Activated T-helper 2 cell treated with anti-CD3 and anti-CD28 coated beads, Interferon-gamma antibody, Interleukin-2, Interleukin-4, amounts not matched to agents 10 μg/mL and 5 μg/mL and 100 μg/mL, durations not matched to agents 14 hours and 24 hours and 36 hours (primary cell): ENCODE measurements at places on chromosomes 6 and 20.

DNA sequence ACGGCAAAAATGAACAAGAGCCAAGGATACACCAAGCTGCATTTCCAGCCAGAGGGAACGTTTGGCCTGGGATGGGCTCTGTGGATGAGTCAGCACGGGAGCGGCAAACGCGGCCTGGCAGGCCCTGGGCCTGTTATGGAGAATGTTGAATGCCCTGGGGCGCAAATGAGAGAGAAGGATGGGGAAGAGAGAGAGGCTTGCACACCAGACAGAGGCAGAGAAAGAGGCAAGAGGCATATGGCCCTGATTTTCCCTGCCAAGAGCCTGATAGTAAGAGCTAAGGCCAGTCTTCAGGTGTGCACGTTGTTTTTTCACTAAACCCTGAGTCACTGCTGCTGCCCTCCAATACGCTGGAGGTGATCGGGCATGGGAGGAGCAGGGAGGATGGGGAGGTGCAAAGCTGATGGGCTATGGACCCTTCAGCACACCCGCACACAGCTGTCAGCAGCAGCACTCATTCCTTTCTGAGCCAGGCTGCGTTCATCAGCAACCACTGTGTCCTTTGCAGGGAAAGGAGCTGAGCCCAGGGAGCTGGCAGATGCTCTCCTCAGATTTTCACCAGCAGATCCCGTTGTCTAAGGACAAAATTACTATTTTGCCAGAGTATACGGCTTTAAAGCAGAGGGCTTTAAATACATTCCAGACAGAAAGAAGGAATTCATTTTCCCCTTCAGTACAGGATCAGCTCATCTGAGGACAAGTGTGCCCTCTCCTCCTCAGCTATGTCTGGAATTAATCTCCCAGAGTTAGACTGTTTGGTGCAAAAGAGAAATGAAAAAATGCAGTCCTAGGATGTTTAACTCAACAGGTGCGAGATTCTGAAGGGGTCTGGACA lies 61.7 kb upstream of the SLC22A23 start:
- no peak overlapping the region for H3K4me3 ChIP-seq
- no peak overlapping the region for H3K27ac ChIP-seq
- no peaks in the 10 kb centered on the region for H3K4me1 ChIP-seq
- peaks cover 3% of the 10 kb centered on the region for H3K27me3 ChIP-seq
- DNase-seq, result no peak

DNA sequence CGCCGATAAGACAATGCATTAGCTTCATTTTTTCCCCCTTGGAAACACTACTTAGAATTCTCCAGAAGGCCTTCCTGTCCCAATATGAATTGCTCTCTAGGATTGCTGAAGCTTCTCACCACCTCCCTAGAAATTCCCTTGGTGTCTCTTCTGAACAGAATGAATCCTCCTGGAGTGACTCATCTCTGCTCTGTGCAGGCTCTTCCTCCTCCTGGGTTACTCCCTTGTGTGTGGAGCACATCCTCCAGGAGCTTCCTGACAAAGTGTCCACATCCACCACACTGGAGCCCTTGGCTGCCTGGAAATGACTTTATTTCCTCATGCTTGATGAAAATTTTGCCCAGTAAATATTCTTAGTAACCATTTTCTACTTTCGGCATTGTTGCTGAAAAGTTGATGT lies 54.4 kb downstream of the DTNBP1 start:
- H3K27me3 ChIP-seq, result no peaks in the 10 kb centered on the region
- DNase-seq, result no peak
- peaks cover 42% of the 10 kb centered on the region for H3K36me3 ChIP-seq
- no peak overlapping the region for H3K4me3 ChIP-seq
- no peak overlapping the region for H3K27ac ChIP-seq

- no peaks in the 10 kb centered on the region for H3K36me3 ChIP-seq
- H3K27me3 ChIP-seq, result no peaks in the 10 kb centered on the region
- H3K27ac ChIP-seq, result no peak overlapping the region
- no peak overlapping the region for H3K4me3 ChIP-seq
These were observed 564.3 kb upstream of the NRSN1 start for GRCh38 chr6:23561732-23562131.

DNA sequence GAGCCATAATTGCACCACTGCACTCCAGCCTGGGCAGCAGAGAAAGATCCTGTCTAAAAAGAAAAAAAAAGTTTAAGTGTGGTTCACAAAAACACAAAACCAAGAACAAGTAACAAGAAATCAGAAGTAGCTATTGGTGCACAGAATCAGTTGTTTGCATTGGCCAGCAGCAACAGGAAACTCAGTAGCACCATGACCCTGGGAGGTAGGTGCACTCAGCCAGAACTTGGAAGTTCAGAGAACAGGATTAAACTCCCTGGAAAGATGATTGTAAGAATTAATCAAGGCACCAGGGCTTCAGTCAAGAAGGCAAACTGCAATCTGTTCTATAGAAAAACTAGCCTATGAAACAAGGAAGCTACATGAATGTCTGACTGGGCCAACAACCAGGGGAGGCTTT lies 267.9 kb downstream of the COL12A1 start:
- H3K27ac ChIP-seq, result no peak overlapping the region
- no peak for DNase-seq
- no peaks in the 10 kb centered on the region for H3K27me3 ChIP-seq
- no peaks in the 10 kb centered on the region for H3K4me1 ChIP-seq

- no peak for DNase-seq
- no peak overlapping the region for H3K4me3 ChIP-seq
- no peak overlapping the region for H3K27ac ChIP-seq
- H3K36me3 ChIP-seq, result no peaks in the 10 kb centered on the region
These were observed 63.2 kb downstream of the BANF2 start for GRCh38 chr20:17762873-17763557.

DNA sequence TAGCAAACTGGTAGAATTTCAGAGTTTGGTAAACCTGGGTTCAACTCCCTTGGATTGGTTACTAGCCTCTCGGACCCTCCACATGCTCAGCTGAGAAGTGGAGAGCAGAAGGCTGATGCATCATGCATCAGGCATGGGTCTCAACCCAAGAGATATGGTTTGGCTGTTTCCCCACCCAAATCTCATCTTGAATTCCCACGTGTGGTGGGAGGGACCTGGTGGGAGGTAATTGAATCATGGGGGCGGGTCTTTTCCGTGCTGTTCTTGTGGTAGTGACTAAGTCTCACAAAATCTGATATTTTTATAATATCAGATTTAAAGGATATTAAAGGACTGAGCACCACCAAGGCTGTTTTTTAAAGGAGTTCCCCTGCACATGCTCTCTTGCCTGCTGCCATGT lies 75.1 kb downstream of the PPP1R3G start:
- no peak for DNase-seq
- no peak overlapping the region for H3K4me3 ChIP-seq
- no peaks in the 10 kb centered on the region for H3K27me3 ChIP-seq
- H3K36me3 ChIP-seq, result no peaks in the 10 kb centered on the region

GRCh38 chr6:21984561-21984960 lies 312.3 kb downstream of the PRL start:
- H3K4me3 ChIP-seq, result no peak overlapping the region
- no peaks in the 10 kb centered on the region for H3K36me3 ChIP-seq
- no peak for DNase-seq

- no peak overlapping the region for H3K4me3 ChIP-seq
- H3K36me3 ChIP-seq, result no peaks in the 10 kb centered on the region
- H3K27ac ChIP-seq, result no peak overlapping the region
- DNase-seq, result no peak
These were observed 456.4 kb downstream of the COL12A1 start for GRCh38 chr6:74749211-74750147.

DNA sequence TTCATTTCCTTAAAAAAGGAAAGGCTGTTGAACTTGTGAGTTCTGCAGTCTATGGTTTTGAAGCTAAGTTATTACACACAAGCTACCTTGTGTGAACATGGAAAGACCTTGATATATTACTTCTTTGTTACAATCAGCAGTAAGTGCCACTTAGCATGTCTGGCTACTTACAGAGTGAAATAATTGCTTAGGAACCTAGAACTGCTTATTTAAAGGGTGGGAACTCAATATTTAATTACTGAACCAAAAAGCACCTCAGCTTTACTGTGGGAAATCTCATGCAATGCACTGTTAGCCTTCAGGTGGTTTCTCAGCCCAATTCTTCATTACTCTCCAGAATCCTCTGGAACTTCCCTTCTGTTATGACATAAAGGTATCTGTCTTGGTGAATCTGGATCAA lies 17.9 kb downstream of the PERP start:
- H3K27me3 ChIP-seq, result peaks cover 9% of the 10 kb centered on the region
- H3K36me3 ChIP-seq, result peaks cover 4% of the 10 kb centered on the region
- peaks cover 4% of the 10 kb centered on the region for H3K4me1 ChIP-seq
- no peak overlapping the region for H3K27ac ChIP-seq

DNA sequence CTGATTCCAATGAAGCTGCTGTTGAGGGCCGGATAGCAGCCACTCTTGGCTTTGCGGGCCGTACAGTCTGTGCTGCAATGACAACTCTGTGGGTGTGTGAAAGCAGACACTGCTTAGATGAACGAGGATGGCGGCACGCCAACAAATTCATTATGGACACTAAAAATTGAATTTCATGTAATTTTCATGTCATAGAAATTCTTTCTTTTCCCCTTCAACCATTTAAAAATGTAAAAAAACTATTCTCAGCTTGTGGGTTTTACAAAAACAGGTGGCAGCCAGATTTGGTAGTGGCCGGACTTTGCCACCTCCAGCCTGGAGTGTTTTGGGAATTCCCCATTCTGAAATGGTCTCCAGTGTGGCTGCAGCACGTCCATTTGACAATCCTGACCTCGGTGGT lies 26.0 kb downstream of the MAS1 start:
- H3K36me3 ChIP-seq, result no peaks in the 10 kb centered on the region
- peaks cover 15% of the 10 kb centered on the region for H3K4me1 ChIP-seq
- DNase-seq, result no peak
- no peak overlapping the region for H3K4me3 ChIP-seq
- no peak overlapping the region for H3K27ac ChIP-seq

- peak overlapping the region; percentile 76 for H3K27ac ChIP-seq
- no peaks in the 10 kb centered on the region for H3K27me3 ChIP-seq
- H3K36me3 ChIP-seq, result peaks cover 30% of the 10 kb centered on the region
- H3K4me1 ChIP-seq, result peaks cover 69% of the 10 kb centered on the region
- DNase-seq, result no peak
These were observed 94.9 kb downstream of the JARID2 start for GRCh38 chr6:15340775-15341174.

- no peak for DNase-seq
- H3K36me3 ChIP-seq, result no peaks in the 10 kb centered on the region
- H3K4me1 ChIP-seq, result peaks cover under 1% of the 10 kb centered on the region
- no peak overlapping the region for H3K4me3 ChIP-seq
These were observed 340.5 kb downstream of the TAF4 start for GRCh38 chr20:61725145-61725544.

DNA sequence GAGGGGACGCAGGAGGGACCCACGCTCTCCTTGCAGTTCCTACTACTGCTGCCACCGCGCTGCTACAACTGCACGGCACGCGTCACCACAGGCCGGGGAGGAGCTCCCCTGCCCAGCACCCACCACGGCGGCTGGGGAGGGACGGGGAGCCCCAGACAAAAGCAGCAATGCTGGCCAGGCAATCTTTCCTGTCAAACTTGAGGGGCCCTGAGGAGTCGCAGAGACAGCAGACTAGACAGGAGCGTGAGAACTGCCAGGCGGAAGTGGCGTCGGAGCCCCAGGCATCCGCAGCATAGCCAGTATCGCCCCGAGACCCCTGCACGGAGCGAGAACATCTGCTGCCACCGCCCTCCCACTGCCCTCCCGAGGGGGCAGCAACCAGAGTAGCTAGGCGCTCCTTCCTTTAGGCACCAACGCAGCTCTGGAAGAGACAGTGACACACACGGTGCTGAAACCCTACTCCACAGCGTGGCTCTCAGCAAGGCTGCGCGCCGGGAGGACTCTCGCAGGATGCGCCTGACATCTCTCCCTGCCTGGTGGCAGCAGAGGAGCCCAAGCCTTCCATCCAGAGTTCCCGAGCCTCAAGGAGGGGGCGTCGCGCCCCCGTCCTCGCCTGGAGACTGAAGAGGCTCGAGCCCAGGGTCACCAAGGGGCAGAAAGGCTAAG lies 2.2 kb downstream of the TAF4 start:
- no peak overlapping the region for H3K27ac ChIP-seq
- no peak for DNase-seq
- H3K4me3 ChIP-seq, result peak overlapping the region; percentile 77
- H3K27me3 ChIP-seq, result peaks cover 2% of the 10 kb centered on the region

DNA sequence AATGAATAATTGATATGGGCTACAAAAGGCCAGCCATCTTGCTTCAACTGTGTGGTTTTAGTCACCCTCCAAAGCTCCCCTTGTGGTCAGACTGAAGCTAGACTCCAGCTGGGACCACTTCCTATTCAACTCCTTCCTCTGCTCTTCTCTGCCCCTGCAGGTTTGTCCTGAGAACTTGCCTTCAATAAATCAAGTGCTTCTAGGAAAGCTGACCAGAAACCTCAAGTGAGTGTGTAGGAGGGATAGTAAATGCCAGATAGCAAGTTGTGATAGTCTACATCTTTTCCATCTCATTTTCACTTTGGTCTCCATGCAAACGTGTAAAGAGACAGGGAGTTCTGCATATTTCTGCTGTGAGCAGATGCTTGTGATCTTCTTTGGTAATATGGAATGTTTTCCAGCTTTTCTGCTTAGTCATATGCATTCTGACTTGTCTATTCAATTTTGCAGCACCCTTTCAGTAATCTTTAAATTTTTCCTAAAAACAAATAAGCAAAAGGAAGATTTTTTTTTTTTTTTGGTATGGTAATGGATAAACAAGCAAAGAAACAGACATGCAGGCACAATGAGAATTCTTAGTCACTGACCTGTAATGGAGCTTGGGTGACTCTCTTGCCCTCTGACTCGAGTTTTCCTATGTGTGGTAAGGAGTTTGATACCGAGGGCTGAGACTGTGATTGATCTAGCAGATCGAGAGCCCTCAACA lies 201.3 kb upstream of the BTBD3 start:
- H3K36me3 ChIP-seq, result no peaks in the 10 kb centered on the region
- no peak overlapping the region for H3K4me3 ChIP-seq
- no peaks in the 10 kb centered on the region for H3K4me1 ChIP-seq
- no peak for DNase-seq
- no peak overlapping the region for H3K27ac ChIP-seq

- H3K4me3 ChIP-seq, result no peak overlapping the region
- peaks cover 58% of the 10 kb centered on the region for H3K36me3 ChIP-seq
- H3K27ac ChIP-seq, result no peak overlapping the region
- H3K4me1 ChIP-seq, result peaks cover 64% of the 10 kb centered on the region
- no peaks in the 10 kb centered on the region for H3K27me3 ChIP-seq
These were observed 4.9 kb upstream of the TRIM39 start for GRCh38 chr6:30321692-30322388.
